ENCODE measurements at places on chromosomes 5 and 9. TPM values are rescaled to one million over a fixed set of nuclear protein-coding genes. Genes with fewer than 3 reads are reported as not detected.

Gene SGCD
- 6.0 TPM for total RNA-seq

GRCh38 chr9:134449180-134449916 lies 123.1 kb downstream of the RXRA start:
- no peaks in the 10 kb centered on the region for H3K36me3 ChIP-seq
- H3K27me3 ChIP-seq: no peaks in the 10 kb centered on the region
- H3K4me1 ChIP-seq: no peaks in the 10 kb centered on the region

Gene CORO2A
- total RNA-seq: 26.1 TPM

Gene C9
- total RNA-seq: 0.27 TPM

- H3K4me3 ChIP-seq: no peak overlapping the region
- H3K27me3 ChIP-seq: no peaks in the 10 kb centered on the region
- H3K36me3 ChIP-seq: no peaks in the 10 kb centered on the region
- H3K27ac ChIP-seq: no peak overlapping the region
Measured at GRCh38 chr9:4147476-4148230, 152.2 kb downstream of the GLIS3 start.

Data from lower lobe of right lung (tissue), 2 donors.